NCI-H1092 treated with DMSO at 0.1 percent for 48 hours (cell line): ENCODE measurements at places on chromosomes 5 and 9.

DNA sequence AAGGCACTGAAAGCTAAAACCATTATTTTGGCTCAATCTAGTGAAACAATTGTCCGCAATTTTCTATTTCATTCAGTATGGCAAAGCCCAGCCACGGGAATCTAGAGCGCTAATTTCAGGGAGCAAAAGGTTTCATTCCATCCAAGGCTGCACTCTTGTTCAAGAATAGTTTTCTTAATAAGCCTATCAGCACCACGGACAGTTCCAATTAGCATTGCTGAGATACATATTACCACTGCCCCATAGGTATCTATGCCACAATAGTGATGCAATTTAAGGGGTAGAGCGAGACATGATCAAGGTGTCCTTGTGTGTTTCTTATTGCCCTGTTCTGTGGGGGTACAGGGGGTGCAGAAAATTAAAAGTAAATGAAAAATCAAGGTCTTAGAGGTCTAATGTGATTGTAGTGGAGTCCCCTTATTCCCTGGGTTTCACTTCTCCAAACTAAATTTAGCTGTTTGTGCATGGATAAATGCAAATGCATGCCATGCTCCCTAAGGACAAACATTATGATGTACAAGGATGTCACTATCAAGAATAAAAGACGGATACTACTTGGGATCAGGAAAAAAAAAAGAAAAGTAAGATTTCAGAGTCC is 45.5 kb downstream of the SPOCK1 start:
- no peak for DNase-seq

DNA sequence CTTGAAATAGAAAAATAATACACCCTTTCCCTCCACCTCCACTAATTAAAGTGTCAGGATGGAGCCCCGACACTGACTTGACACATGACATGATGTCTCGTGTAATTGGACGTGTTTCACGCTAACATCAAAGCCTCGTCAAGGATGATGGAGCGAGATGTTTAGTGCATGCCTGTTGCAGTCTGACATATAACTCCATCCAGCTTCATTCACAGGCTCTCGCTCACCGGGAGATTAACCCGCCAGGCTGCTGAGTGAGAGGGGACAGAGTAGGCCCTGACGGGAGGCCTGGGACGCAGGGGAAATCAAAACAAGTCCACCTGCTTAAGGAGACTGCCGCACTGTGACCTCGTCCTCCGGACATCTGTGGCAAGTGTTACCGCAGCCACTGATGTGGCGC is 263.5 kb downstream of the SLIT3 start:
- DNase-seq: no peak

DNA sequence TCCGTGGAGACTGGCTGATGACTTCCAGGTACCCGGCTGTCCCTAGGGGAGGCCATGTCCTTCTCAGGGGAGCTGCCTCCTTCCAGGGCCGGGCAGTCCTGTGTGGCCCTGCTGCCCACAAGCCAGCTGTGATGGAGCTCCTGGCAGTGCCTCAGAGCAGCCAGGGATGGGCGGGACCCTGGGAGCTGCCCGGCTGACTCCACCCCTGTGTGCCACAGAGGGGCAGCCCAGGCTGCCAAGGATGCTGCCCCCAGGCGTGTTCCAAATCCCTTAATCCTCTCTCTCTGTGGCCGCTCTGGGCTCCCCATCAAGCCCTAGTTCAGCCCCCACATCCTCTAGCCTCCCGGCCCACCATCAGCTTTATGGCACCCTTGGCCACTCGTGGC is 7.0 kb upstream of the SCGB3A1 start:
- no peak for DNase-seq

DNA sequence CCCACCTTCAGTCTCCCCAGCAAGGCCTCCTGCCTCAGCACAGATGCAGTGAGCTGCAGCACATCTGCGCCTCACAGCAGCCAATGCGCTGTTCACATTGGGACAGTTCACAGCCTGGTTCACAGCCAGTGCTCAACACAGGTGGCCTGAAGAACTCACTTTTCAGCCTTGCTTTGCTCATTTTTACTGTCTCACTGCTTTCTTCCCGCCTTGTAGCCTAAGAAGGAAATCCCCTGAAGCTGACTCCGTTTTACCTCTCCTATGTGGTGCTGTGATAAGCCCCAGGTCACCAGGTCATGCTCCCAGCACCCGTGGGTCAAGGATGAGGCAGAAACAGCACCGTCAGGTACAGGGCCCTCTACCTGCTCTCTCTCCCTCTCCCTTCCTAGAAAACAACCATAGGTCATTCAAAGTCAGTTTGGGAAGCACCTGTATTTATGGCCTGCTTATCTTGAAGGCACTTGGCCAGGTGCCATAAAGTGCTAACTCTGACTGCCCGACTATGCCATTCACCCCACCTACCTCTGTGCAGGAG is 1.1 kb downstream of the GCNT4 start:
- no peak for DNase-seq

GRCh38 chr9:3887221-3887653 is 361.4 kb upstream of the RFX3 start:
- DNase-seq: peak; percentile 50

DNA sequence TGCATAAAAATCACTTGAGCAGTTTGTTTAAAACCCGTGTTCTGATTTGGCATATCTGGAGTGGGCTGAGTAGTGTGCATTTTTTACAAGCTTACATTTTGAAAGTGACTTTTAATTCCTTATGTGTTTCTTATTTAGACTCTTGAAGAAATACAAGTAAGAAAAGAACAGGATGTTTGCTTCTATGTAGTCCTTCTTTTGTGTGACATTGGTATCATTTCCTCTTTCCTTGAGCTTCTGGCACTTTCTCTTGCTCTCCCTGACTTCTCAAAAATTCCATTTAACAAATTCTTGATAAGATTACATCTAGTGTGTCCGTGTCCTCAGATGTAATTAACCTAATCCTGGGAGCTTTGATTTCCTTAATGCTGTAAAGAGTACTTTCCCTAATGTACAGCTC is 12.5 kb downstream of the GARNL3 start:
- DNase-seq: no peak

DNA sequence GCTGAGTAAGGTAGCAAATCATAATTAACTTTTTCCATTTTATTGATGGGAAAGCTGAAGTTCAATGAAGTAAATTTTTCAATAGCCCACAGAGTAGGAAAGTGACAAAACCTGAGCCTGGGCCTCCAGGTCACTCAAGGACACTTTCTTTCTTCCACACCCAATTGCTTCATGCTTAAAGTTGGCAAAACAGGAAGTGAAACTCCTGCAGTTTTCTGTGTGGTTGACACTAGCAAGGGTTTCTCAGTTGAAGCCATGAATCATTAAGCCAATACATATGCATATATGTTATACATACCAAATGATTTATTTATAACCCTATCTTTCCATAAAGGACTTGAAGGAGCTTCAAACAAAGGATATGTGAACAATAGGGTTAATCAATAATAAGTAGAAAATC is 13.9 kb downstream of the TLR4 start:
- no peak for DNase-seq

DNA sequence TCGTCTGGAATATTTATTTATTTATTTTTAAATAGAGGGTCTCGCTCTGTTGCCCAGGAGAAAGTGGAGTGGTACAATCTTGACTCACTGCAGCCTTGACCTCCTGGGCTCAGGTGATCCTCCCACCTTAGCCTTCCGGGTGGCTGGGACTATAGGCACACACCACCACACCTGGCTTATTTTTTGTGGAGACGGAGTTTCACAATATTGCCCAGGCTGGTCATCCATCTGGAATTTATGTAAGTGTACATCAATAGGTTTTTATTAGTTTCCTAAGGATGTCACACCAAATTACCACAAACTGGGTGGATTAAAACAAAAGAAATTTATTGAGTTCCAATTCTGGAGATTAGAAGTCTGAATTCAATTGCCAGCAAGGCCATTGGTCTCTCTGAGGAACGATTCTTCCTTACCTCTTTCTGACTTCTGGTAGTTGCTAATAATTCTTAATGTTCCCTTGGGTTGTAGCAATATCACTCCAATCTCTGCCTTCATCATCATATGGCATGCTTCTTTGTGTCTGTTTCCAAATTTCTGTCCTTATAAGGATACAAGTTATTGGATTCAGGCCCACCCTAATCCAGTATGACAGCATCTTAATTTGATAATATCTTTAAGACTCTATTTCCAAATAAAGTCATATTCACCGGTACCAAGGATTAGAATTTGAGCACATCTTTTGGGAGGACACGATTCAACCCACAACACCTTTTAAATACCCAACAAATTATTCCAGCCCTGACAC is 16.3 kb upstream of the RAD23B start:
- DNase-seq: no peak

DNA sequence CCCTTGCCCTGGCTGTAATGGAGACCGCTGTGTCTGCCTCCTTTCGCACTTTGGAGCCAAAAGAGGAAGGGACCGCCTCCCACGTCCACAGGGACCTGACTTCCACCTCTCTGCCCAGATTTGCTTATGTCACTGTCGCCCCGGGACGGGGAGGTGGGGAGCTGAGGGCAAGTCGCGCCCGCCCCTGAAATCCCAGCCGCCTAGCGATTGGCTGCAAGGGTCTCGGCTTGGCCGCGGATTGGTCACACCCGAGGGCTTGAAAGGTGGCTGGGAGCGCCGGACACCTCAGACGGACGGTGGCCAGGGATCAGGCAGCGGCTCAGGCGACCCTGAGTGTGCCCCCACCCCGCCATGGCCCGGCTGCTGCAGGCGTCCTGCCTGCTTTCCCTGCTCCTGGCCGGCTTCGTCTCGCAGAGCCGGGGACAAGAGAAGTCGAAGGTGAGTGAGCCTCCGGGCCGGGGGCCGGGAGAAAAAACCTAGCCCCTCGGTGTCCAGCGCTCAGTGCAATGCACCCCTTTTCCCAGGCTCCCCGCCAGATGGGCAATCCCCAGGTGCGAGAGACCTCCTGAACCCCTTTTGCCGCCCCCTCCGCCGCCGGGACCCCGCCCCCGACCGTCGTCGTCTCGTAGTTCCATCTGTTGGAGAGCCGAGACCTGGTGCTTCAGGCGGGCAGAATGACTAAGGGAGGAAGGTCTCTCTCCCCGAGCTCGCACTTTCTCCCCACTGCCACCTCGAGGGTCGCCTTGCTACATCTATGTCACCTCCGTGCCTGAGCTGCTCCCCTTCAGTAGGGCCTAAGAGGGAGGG is at the start of gene GPX3:
Gene GPX3 (plus strand): TSS at position 288 of the 807 bp plus-strand sequence. CDS start 64 bp downstream, at position 352.
- peak; percentile 21 for DNase-seq

DNA sequence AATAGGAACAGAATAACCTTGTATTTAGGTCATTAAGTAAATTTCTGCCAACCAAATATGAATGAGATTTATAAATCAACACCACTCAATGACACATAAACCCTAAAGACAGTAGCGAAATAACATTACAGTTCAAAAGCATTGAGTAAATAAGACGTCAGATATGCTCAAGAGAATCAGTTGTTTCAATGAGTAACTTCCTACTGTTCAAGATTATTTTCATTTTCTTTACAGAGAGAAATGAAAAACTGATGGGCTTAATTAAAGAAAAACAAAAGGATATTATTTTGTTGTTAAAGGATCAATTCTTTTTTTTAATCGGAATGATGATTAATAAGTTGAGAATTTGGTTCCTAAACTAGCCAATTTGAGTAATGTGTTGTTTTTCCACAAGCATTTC is 150.1 kb downstream of the BNC2 start:
- DNase-seq: no peak

DNA sequence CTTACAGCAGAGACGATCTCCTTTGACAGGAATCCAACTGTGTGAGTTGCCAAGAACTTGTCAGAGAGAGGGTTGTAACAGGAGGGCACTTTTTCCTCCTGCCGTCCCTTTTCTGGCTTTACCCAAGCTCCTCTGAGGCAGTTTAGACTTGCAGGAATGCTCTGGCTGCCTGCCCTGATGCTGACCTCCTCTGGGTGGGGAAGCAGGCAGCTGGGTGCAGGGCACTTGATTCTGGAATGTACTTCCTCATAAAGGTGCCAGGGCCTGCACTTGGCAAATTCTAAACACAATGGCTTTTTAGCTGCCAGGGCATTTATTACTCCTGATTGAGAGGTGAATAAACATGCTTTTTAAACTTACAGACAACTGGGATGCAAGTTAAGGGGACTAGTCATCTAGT is 190.4 kb downstream of the EPB41L4A start:
- no peak for DNase-seq

GRCh38 chr9:37119360-37119759 is 1.0 kb upstream of the ZCCHC7 start:
- no peak for DNase-seq

GRCh38 chr5:133890776-133891280 is 77.6 kb downstream of the C5orf15 start:
- no peak for DNase-seq

DNA sequence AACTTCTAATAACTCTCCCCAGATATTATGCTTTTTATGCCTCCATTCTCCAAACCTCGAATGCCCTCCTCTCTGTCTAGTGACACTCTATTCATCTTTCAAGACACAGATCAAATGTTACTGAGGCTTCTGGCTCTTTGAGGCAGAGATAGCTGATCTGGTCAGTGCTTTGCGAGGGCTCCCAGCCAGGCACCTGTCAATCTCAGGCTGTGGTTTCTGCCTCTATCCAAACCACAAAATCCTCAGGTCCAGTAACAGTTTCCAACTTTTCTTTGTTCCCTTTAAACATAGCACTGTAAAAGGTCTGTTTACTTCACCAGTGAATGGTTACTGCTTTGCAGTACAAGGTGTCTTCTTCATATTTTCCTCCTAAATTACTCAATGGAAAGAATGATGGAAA is 11.5 kb upstream of the STK32A start:
- no peak for DNase-seq

DNA sequence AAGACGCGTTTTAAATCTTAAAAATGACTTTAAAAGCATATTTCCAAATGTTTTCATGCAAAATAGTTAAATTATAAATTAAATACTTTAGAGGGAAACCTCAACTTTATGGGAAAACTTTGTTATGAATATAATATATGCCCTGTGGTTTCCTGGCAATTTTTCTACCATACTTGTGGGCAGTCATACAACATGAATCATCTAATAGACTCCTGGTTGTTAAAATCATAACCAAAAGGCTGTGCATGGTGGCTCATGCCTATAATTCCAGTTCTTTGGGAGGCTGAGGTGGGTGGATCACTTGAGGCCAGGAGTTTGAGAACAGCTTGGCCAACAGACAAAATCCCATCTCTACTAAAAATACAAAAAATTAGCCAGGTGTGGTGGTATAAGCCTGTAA is 18.2 kb downstream of the ATP10B start:
- DNase-seq: no peak

GRCh38 chr5:81972492-81972783 is 615 bp downstream of the ATG10 start:
- DNase-seq: no peak

DNA sequence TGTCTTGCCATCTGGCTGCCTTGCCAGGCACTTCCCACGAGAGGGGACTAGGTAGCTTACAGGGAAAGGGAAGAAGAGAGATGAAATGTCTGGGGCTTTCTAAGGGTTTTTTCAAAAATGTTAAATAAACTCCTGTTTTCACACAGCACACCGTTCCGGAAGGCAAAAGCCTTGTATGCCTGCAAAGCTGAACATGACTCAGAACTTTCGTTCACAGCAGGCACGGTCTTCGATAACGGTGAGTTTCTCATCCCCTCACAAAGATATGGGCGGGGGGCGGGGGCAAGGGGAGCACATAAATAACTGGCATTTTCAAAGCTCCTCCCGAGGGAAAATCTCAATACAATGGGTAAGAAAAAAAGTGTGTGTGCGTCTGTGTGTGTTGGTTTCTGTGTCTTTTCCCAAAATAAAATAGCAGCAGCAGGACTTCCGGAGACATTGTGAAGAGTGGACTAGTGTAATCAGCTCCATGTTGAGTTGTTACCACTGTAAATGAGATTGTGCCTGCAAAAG is 189.6 kb downstream of the NR3C1 start:
- DNase-seq: no peak

- no peak for DNase-seq
Measured at GRCh38 chr5:2175842-2176404, 293.2 kb upstream of the IRX4 start.

- DNase-seq: peak; percentile 87
Measured at GRCh38 chr9:114250235-114250568, 72.7 kb upstream of the ORM1 start.

- DNase-seq: no peak
Measured at GRCh38 chr9:121360601-121361374, 9.3 kb downstream of the STOM start.
